Suppressor macrophage treated with lipopolysaccharide for 4 hours (primary cell): ENCODE measurements at places on chromosomes 5 and 9.

GRCh38 chr5:150122158-150122510 is 33.5 kb downstream of the PDGFRB start:
- DNase-seq: peak; percentile 70

DNA sequence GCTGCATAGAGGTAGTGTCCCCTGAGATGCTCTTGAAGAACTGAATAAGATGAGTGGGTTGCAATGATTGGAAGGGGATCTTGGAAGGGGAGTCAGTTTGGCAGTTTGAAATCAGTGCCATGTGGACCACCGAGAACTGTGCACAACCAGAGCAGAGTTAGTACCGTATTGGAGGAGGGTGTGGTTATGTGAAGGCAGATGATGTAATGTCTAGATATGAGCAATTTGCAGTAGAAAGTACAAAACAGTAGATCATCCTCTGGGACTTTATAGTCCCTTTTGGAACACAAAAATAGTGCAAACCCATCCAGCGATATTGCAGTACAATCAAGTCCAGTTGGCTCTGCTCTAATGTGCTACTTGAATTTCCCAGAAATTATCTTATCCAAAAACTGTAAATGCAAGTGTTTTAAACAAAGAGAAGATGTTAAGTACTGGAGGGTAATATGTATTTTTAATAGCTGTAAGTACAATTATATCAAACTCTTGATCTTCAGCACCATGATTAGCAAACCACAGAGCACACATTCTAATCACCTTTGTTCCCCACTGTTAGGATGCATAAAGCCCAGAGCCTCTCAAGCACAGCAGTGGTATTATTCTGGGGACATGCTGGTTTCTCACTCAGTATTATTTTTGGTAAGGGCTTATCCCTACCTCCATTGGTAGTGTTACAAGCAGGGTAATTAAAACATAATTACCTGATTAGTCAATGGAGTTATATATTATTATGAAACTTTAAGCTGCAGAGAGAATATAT is 41.5 kb downstream of the MEGF10 start:
- DNase-seq: no peak

GRCh38 chr5:39138892-39139291 is 64.7 kb upstream of the RICTOR start:
- DNase-seq: peak; percentile 51

DNA sequence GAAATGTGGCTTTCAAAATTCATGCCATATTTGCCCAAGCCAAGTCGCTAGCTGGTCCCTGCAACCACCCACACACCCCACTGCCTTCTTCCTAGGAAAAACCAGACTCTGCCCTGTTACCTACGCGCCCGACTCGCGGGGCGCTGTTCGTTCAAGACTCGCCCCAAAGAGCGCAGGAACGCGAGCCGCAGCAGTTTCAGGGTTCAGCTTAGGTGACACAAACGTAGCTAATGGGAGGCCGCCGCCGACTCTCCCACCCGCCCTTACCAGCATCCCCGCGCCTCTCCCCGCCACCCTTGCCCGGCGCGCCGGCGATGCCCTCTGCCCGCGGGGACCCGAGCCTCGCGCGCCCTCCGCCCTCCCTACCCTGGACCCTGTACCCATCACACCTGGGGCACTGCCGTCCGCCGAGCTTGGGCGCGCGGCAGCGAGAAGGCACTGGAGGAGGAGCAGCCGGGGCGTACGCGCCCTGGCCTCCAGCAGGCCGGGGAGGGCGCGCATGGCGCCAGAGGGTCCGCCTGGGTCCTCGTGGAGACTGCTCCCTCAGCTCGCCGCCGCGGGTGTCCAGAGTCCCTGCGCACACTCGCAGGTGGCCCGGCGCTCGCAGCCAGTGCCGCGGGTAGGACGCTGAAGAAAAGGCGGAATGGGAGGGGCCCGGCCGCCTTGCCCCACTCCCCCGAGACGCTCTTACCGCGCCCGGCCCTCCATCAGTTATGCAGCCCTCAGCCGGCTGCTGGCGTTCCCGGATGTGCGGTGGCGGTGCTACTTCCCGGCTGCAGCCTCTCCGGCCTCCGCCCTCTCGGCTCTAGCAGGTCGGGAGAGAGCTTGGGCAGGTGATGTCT is at the start of gene EMB:
EMB (minus strand) TSS at position 638 of the 842 bp plus-strand sequence; CDS start at position 501, 137 bp downstream.
- peak; percentile 60 for DNase-seq

DNA sequence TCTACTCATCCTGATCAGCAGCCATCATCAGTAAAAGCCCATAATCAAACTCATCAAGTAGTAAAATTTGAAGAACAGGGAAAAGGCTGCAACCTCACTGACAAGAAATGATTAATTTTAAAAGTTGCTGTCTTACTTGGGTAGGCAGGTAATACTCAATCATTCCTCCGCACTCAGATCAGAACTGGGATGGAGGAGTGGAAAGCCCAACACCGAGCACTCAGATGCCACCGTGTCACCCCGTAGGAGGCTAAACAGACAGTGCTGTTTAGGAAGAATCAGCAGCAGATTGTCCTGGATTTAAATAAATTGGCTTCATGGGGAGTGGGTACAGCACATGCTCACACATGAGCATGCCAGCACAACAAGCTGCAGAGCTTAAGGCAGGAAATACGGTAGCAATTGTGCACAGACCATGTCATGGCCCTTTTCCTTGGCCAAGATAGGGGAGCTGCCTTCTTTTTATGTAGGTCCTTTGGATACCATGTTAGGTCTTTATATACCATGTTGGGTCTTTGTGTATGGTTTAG is 92.6 kb upstream of the CDH6 start:
- no peak for DNase-seq

- peak; percentile 82 for DNase-seq
Observed at GRCh38 chr9:130680836-130681768, 12.5 kb upstream of the EXOSC2 start.

DNA sequence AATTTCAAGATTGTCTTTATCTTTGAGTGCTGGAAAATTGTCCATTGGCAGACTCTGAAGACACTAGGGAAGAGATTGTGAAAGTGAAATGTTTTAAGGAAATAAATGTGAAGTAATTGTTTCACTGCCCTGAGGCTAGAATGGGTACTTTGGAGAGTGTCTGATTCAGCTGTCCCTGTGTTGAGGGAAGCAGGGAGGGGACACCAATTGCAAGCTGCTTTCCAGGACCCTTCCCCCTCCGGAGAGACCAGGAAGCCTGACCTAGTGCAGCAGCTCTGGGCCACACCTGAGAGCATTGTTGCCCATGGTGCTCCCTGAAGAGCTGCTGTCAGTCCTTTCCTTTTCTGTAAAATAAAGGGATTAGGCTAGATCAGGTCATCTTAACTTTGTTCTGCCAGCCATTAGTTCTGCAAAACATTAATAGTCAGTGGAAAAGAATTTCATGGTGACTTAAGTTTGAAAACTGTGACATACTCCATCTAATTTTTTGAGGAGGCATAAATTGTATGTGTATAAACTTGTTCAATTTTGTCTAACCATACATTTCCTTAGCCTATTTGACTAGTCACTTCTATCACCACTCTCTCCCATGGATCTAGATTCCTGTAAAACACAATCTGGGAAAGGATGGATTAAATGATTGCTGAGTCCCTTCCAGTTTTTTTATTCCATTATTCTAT is 18.8 kb downstream of the MAP1B start:
- DNase-seq: no peak

DNA sequence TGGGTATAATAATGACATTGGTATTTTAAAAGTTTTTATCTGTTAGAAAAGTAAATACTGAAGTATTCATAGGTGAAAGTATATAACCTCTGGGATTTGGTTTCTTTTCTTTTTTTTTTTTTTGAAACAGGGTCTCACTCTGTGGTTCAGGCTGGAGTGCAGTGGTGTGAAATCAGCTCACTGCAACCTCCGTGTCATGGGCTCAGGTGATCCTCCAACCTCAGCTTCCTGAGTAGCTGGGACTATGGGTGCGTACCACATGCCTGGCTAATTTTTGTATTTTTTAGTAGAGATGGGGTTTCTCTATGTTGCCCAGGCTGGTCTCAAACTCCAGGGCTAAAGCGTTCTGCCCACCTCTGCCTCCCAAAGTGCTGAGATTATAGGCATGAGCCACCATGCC is 7.2 kb downstream of the HSDL2 start:
- DNase-seq: no peak

DNA sequence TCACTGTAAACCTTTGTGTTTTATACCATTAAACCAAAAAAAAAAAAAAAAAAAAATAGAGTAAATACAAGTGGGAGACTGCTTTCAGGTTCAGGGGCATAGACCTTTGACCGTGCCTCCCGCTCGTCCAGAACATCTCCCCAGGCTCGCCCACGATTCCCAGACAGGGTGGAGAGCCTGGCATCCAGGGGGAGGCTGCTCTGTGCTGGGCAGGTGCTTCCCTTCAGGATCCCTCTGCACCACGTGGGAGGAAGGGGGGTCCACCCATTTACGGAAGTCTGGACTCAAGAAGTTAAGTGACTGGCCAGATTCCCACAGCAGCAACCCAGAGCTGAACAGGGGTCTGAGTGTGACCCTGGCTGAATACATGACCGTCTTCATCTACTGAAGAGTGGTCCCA is 125.4 kb upstream of the LMX1B start:
- DNase-seq: no peak

- no peak for DNase-seq
Observed at GRCh38 chr5:26012078-26012477, 1026.3 kb downstream of the CDH9 start.

DNA sequence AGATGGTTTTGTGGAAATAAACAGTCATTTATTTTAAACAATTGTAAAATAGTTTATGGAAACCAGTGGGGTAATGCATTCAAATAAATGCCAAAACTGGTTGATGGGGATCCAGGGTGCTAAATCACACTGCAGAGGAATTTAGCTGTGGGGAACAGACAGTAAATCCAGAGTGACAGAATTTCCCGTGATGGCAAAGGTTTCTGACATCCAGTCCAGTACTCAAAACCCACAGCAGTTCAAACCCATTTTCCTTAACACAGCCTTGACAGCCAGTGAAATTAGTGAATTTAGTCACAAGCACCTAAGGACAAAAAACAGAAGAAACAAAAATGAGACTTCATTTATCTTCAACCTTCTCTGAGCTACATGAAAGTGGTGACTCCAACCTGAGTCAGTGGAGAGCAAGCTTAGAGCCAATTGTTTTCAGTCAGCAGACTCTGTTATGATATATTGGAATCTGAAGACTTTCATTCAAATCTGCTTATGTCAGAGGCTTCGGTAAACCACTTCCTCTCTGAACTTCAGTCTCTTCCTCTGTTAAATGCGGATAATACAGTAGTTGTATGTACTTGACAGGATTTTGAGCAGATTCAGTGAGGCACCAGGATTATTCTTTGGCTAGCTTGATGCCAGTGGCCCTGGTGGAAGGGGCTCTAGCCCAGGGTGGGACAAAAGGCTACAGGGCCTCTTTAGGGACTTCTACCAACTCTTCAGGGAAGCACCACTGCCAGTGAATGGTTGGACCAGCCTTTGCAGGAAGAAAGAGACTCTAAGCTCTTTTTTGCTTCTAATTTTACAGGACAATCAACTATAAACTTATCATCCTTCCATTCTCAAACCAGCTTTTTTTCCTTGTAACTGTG is 185.3 kb downstream of the MAPKAP1 start:
- DNase-seq: peak; percentile 88

DNA sequence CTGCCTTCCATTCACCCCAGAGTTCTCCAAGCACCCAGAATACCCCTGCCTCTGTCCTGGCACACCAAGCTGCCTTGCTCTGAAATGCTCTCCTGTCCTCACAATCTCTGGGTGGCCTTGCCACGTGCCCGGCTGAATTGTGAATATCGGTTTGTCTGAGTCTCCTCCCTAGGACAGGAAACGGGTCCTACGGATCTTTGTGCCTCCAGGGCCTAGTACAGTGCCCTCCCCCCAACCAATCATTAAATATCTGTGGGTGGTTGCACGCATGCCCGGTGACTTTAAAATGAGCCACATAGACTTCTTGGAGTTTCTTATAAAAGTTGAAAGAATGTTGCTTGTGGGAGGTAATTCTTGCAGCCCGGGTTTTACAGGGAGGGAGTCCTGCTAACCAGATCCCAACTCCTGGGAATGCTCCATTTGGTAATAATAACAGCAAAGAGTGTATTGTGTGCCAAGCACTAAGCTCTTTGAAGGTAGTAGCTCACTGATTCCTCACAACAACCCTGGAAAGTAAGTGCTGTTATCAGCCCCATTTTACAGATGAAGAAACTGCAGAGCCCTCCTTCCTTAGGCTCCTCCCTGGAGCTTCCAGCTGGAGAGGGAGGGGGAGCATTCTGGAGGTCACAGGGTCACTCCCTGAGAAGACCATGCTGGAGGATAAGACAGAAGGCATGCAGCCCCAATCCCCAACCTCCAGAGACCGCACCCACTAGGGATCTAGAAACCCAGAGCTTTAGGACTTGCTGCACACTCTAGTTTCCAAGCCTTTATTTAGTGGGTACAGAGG is 23.4 kb downstream of the URM1 start:
- no peak for DNase-seq

DNA sequence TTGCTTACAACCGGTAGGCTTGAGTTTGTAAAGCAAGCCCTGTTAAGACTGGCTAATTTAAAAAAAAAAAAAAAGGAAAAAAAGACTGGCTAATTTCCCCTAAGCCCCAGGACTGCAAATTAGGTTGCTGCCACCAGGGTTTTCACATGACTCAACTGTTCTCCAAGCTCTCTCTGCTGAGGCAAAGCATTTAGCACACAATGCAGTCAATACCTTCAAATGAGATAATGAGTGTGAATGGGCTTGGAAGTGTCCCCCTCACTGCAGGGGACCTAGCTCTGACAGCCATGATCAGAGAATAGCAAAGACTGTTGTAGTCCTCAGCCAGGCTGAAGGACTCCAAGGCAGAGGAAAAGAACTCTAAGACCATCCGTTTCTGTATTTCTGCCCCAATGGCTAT is 42.8 kb upstream of the ZSWIM6 start:
- no peak for DNase-seq

DNA sequence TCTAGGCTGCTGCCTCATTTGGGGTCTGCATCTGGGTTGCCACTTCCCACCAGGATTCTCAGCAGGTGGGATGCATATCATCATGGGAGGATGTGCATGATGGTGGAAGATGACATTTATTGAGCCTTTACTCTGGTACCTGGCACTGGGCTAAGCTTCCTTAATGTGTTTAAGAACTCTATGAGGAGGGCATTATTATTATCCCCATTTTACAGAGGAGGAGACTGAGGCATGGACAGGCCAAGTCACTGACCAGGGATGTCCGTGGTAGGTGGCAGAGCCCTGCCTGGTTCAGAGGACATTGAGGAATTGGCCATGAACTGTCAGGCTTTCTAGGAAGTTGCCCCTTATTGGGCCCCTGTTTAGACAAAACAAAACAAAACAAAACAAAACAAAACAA is 31.1 kb upstream of the TIFAB start:
- DNase-seq: no peak

GRCh38 chr5:17260549-17260948 is 43.1 kb downstream of the BASP1 start:
- no peak for DNase-seq

DNA sequence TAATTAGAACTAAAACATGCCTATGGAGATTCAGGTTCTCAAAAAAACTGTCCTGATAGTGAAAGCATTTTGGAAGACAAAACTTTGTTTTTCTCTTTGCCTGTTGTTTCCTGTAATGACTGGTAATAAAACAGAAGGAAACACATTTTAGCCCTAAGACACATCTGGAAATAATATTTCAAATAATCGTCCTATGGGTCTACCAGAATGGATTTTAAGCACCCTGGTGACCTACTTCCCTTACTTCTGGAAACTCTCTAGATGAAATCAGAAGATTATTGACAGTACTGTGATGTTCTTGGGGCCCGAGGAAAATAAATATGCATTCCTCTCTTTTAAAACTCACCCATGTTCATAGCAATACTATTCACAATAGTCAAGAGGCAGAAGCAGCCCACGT is 110.1 kb upstream of the TLE4 start:
- DNase-seq: no peak

GRCh38 chr5:151449839-151450238 is 2.4 kb downstream of the SLC36A1 start:
- DNase-seq: no peak

GRCh38 chr9:117121316-117121715 is 293.5 kb downstream of the ASTN2 start:
- no peak for DNase-seq

- no peak for DNase-seq
Observed at GRCh38 chr5:124056326-124056990, 544.5 kb downstream of the CSNK1G3 start.
